Cerebellar nuclear complex (tissue), 1 donor: ENCODE measurements at places on chromosomes 13 and 19.

GRCh38 chr13:97274829-97275649 lies 52.9 kb downstream of the MBNL2 start:
- DNase-seq = no peak

DNA sequence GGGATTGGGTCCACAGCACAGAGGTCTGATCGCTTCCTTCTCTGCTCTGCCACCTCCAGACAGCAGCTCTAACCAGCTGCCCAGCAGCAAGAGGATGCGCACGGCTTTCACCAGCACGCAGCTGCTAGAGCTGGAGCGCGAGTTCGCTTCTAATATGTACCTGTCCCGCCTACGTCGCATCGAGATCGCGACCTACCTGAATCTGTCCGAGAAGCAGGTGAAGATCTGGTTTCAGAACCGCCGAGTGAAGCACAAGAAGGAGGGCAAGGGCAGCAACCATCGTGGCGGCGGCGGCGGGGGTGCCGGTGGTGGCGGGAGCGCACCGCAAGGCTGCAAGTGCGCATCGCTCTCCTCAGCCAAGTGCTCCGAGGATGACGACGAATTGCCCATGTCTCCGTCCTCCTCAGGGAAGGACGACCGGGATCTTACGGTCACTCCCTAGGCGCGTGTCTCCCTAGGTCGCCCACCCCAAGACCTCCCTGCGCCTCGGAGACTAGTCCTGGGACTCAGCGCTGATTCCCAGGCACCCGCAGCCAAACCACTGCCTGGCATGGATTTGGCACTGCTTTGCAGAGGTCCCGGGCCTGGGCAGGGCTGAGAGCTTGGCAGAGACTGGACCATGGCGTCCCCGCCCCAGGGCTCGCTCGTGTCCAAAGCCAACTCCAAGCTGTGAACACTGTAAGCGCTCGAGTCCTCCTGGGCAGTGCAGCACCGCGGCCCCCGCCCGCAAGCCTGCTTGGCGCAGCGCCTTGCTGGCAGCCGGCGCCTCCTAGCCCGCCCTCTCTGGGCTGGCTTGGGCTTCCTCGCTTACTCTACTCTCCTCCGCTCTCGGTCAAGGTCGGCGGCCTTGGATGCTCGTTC lies 1.5 kb downstream of the GSX1 start:
- no peak for DNase-seq

DNA sequence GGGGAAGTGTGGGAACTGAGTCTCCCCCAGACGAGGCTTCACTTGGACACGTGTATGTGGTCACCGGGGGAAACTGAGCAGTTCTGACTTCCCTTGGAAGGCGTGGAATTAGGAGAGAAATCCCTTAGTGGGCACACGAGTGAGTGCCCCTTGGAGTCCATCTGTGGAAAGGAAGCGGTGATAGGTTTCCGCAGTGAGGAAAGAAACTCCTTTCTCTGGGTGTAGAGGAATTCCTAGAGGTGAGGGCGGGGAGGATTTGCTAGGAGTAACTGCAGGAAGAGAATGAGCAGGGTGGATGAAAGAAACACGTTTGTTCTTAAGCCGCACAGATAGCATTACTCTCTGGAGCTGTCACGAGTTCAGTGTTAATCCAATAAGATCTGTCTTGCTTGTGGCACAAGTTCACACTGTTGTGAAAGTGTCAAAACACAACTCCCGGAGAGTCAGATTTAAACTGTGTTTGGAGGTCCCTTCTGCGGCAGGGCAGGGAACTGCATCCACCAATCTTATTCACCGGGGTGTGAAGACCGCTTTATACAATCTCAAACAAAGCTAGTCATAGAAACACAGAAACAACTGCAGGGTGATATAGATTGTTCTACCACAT lies 1.2 kb downstream of the KL start:
- no peak for DNase-seq

DNA sequence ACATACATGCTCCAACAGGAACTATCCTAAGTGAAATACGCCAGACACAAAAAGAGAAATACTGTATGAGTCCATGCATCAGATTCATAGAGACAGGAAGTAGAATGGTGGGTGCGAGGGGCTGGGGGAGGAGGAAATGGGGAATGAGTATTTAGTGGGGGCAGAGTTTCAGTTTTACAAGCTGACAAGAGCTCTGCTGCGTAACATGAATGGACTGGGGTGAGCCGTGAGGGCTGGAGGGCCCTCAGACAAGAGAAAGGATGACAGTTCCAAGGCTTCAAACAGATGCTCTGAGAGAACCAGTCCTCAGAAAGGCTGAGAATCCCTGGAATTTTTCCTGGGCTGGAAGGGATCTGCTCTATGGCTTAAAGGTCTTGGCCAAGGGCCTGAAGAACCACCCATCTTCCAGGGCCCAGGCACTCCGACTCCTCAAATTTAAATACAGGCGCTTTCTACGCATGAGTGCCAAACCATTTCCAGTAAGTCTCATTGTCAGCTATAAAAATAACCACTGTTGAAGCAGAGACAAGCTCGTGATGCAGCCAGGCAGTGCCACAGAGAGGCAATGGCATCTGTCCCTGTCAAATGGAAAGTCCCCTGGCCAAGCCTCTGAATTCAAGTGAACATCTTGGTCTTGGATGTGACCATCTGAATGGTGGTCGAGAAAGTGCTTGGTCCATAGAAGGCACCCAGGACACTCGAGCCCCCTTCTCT lies 17.5 kb downstream of the KLF2 start:
- no peak for DNase-seq

DNA sequence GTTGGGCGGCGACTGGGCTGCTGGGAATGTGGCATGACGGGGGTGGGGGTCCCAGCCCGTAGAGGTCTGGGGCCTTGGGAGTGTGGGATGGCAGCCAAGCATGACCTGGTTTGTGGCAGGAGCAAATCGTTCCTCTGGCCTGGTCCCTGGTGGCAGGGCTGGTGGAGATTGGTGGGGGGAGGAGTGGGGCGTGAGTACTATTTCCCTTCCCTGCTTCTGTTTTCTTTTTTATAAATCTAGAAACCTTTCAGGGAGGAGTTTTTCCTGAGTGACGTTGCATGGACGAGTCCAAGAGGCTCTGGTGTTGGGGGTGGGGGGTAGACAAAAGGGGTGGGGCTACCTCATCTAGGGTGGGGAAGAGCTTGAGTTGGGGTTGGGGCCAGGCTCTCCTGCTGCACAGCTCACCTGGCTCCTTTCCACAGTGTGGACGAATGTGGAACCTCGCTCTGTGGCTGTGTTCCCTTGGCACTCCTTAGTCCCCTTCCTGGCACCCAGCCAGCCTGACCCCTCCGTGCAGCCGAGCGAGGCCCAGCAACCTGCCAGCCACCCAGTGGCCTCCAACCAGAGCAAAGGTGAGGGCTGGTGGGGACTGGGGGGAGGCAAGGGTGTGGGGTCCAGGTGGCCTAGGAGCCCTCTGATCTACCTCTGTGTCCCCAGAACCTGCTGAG lies 15.4 kb upstream of the PRR19 start:
- peak; percentile 17 for DNase-seq

- no peak for DNase-seq
Observed at GRCh38 chr19:22472180-22472637, 50.1 kb upstream of the ZNF98 start.

DNA sequence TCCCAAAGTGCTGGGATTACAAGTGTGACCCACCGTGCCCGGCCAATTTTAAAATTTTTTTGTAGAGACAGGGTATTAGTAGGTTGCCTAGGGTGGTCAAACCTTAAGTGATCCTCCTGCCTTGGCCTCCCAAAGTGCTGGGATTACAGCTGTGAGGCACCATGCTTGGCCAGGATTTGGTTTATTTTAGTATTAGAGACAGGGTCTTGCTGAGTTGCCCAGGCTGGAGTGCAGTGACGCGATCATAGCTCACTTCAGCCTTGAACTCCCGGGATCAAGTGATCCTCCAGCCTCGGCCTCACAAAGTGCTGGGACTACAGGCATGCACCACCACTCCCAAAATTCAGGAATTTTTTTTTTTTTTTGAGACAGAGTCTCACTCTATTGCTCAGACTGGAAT lies 5.4 kb upstream of the ZNF414 start:
- no peak for DNase-seq

DNA sequence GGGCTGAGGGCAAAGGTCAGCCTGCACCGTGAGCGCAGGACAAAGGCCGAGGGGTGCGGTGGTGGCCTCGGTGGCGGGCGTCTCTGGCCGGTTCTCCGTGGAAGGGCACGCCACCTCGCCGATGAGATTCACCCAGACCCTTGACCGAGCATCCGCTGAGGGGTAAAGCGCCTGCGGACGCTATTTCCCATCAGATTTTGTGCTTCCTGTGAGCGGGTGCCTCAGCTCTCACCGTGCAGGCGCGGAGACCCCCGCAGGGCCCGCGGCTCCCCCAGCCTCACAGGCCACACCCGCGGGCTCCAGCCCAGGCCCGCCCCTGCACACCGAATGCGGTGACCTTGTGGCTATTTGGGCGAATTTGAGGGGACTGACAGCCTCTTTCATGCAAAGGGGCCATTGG lies 348.0 kb downstream of the TEX29 start:
- DNase-seq = no peak

GRCh38 chr19:7874076-7874896 lies at the start of gene PRR36:
Gene PRR36, minus strand, starts transcription at chr19:7874390. Its CDS starts 701 bp downstream, at chr19:7873689.
- peak; percentile 77 for DNase-seq

DNA sequence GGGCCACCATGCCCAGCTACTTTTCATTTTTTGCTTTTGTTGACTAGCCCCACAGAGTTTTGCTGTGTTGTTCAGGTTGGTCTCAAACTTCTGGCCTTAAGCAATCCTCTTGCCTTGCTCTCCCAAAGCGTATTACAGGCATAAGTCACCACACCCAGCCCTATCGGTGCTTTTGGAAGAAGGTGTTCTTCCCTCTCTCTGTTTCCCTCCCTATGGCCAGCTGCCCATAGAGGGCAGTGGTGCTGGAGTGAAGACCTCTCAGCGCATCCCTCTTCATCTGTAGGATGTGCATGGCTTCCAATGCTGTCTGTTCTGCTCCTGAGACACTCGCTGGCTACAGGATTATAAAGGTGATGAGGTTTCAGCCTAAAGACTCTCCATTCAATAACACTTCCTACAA lies 1.3 kb upstream of the CD22 start:
- no peak for DNase-seq

- peak; percentile 2 for DNase-seq
Observed at GRCh38 chr19:42108527-42109389, 23.5 kb downstream of the POU2F2 start.

DNA sequence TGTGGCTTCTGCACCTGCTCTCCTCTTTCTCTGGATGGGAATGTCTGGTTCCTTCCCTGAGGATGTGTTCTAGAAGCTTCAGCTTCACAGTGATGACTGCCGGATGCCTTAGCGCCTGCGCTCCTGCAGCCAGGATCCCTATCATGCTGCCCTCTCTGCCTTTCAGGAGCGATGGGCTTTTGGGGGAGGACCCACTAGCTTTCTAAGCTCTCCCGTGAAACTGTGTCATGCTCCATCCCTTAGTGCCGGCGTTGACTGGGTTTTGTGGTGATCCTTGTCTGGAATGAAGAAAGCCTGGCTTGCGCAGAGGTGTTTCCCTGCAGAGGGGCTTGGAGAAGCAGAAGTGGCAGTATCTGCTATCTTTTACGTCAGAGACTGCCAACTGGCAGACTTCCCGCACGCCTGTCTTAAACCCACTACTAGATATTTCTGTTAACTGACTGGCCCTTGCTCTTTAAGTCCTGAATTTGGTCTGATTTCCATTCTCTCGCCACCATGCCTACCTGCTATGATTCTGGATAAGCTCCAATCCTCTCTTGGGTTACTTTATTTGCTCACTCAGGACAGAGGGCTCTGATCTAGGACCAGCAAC lies 3.8 kb upstream of the KMT2B start:
- DNase-seq = no peak

- no peak for DNase-seq
Observed at GRCh38 chr13:62512194-62513141, 1096.8 kb upstream of the PCDH20 start.

DNA sequence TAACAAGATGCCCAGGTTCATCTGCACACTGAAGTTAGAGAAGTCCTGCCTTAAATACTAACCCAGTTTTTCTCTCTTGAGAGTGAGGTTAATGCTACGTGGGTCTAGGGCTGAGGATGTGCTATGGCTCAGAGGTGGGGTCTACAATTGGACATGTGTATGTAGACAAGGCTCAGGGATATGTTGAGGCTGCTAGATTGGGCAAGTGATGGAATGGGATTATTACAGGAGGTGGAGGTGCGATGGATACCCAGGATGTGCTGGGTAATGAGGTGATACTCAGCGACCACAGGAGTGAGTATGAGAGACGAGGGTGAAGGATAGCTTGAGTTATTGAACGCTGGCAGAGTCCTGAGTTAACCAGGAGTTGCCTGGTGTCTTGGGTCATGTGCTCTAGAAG lies 38.1 kb downstream of the PPP2R1A start:
- no peak for DNase-seq

- DNase-seq = no peak
Observed at GRCh38 chr19:40594657-40595091, 6.5 kb upstream of the LTBP4 start.

- no peak for DNase-seq
Observed at GRCh38 chr19:31906111-31906871, 439.1 kb upstream of the ZNF507 start.

GRCh38 chr13:51742611-51743010 lies 61.4 kb downstream of the DHRS12 start:
- no peak for DNase-seq

DNA sequence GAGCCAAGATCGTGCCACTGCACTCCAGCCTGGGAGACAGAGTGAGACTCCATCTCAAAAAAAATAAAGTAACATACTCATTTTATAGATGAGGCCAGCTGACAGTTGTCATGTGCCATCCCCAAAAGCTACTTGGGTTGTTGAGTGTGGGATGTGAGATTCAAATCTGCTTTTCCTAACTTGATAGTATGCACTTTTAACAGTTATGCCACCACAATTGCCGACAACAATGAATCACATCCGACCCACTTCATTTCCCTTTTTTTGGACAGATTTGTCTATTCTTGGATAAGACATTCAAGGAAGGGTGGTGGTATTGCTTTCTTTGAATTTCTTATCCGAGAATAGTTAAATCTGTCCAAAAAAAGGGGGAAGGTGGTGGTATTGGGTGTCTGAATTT lies 16.3 kb upstream of the DNMT1 start:
- no peak for DNase-seq

DNA sequence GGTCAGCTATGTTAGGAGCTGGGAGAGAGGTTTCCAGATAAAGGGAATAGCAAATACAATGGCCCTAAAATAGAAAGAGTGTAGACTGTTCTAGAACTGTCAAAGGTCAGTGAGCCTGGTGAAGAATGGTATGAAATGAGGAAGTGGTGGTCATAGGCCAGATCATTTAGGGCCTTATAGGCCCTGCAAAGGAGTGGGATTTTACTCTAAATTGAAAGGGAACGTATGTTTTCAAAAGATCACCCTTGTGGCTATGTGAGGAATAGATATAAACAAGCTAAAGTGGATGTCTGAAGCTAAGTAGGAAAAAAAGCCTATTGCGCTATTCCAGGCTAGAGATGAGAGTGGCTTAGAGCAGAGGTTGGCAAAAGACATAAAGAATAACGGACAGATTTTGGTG lies 70.7 kb upstream of the TDRD3 start:
- DNase-seq = no peak
